ENCODE measurements at places on chromosomes 5 and 9.

- DNase-seq, result no peak
Observed at GRCh38 chr9:134967547-134967930, 49.8 kb upstream of the FCN1 start.

DNA sequence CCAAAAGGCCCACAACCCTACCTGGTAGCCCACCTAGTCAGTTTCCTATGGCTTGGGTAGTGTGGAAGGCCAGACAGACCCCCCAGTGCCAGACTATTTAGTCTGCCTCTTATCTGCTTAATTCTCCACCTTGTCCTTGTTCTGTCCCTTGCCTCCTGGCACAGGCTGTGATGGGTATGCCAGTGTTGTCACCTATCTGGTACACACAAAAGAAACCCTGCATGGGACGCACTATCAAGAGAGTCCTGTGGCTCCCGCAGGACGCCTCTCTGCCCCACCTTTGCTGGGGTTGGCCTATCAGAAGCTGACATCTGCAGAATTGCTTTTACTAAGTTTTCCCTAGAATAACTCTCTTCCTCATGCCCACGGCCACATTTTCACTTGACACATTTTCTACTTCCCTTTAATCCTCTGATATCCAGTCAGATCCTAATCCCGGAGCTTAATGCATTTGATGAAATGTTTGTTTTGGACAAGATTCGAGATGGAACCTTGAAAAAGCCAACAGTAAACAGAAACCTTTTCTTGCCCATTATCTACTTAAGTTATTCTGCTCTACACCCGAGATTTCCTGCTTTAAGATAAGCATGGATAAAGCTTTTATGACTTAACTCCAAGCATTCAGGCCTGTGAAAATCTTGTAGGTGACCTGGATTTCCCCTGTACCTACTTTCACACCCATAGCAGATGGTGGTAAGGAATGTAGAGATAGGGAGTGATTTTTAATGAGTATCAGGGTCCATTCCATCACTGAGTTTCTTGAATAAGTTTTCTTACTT lies 468.5 kb downstream of the ZNF608 start:
- no peak for DNase-seq

DNA sequence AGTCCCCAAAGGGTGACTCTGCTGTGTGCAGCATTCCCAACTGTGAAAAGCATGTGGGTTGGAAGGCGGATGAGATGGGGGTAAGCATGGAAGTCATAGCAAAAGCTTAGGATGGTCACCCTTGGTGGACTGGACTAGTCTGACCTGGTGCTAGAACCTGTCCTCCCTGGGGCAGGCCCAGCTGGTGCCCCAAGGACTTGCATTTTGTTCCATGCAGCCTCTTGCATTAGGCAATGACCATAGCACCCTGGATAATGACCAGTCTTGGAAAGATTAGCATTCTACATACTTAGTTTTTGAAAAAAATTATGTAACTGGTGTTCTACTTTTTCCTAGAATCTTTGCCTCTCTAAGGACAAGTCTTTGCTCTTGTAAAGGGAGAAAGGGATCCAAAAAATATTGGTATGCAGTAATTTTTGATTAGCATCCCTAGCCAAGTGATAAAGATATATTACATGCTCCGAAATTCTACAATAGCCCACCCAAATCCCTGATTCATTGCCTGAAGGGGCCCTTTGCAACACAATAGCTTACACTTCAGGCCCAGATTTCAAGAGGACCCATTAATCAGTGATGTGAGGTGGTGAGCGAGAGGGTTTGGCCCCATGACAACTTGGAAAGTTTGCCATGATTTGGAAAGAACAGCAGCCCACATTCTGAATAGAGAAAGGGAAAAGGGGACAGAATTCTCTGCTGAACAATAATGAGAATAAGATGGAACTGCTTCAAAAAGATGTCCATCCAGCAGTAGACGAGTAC lies 93.3 kb upstream of the CD180 start:
- DNase-seq, result no peak

DNA sequence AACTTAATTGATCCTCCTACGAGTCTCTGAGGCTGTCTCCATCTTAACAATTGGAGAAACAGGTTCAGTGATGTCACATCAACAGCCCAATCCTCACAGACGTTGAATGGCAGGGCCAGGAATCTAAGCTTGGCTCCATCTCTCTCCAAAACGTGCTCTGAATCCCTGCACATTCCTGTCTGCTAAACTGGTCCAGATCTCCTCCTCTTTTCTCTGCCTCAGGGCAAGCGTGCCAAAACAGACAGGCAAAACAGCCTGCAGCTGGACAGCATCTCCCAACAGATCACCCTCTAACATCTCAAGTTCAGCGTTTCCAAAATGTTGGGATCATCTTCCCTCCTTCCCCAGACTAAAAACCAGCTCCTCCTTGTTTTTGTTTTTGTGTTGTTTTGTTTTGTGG lies 6.6 kb downstream of the FBP1 start:
- DNase-seq, result no peak

GRCh38 chr9:84512493-84512892 lies 157.0 kb upstream of the NTRK2 start:
- no peak for DNase-seq

GRCh38 chr5:6632324-6632887 lies 438 bp downstream of the NSUN2 start:
- no peak for DNase-seq

DNA sequence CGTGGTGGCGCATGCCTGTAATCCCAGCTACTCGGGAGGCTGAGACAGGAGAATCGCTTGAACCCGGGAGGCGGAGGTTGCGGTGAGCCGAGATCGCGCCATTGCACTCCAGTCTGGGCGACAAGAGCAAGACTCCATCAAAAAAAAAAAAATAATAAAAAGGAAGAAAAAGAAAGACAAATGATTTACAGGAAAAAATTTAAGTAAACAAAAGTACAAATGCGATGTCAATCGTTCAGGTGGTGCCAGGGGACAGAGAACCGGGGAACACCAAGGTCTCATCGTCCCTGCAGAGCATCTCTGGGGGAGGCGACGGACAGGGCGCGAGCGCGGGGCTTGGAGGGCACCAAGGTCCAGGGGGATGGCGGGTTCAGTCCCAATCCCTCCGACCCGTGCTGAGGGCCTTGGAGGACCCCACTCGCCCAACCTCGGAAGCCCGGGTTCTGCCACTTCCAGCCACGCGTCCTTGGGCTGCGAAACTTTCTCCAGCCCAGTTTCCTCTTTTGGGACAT lies 607 bp upstream of the HNRNPAB start:
- no peak for DNase-seq

- no peak for DNase-seq
Observed at GRCh38 chr5:171595801-171596231, 176.4 kb downstream of the FGF18 start.

GRCh38 chr5:32027717-32028458 lies 146.2 kb downstream of the GOLPH3 start:
- no peak for DNase-seq

DNA sequence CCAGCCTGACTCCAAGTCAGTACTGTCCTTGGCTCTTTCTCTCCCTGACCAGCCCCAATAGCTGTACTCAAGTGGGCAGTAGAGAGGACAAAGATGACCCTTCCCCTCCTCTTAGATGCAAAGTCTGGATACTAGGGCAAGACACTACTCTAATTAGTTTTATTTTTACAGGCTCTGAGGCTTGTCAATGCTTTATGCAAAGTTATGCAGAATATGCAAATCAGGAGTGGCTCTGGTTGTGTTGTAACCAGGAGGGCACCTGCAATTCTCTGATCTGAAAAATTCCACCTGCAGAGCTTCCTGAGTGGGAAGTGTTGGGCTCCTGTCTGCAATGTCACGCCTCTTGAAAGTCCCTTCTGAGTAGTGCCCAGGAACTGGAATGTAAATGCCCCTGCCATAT lies 201.5 kb downstream of the RGS3 start:
- DNase-seq, result no peak

DNA sequence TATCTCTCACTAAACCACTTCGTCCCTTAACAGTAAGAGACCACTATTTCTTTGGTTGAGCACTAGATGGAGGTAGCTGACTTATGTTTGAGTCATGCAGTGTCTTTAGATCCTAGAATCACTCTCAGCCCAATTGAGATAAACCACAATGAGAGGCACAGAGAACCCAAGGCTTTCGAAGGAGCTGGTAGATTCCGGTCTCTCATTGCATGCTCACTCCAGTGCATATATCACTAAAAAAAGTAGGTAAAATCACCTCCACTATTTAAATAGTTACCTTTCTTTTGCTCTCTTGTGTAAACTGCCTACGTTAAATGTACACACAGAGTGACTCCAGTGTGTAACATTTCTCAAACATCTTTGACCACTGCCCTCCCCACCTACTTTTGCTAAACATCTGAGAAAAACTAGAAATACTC lies 27.6 kb downstream of the ACTL7A start:
- no peak for DNase-seq

GRCh38 chr5:138439477-138440158 lies 761 bp downstream of the REEP2 start:
- no peak for DNase-seq

DNA sequence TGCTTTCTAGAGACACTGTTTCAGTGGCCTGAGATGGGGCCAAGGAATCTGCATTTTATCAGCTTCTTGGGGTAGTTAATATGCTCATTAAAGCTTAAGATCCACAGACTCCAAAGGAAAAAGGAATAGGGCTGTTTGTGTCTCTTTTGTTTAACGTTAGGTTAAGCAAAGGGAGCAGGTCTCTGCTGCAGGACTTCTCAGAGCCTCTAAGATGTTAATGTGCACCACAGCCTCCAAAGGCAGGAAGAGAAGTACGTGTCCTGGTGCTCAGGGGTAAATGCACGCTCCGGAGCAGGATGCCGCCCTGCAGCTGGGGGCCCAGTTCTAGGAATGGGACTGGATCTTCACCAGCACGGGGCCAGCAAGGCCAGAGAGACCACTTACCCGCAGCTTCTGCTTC lies 19.6 kb downstream of the SPARC start:
- DNase-seq, result no peak

DNA sequence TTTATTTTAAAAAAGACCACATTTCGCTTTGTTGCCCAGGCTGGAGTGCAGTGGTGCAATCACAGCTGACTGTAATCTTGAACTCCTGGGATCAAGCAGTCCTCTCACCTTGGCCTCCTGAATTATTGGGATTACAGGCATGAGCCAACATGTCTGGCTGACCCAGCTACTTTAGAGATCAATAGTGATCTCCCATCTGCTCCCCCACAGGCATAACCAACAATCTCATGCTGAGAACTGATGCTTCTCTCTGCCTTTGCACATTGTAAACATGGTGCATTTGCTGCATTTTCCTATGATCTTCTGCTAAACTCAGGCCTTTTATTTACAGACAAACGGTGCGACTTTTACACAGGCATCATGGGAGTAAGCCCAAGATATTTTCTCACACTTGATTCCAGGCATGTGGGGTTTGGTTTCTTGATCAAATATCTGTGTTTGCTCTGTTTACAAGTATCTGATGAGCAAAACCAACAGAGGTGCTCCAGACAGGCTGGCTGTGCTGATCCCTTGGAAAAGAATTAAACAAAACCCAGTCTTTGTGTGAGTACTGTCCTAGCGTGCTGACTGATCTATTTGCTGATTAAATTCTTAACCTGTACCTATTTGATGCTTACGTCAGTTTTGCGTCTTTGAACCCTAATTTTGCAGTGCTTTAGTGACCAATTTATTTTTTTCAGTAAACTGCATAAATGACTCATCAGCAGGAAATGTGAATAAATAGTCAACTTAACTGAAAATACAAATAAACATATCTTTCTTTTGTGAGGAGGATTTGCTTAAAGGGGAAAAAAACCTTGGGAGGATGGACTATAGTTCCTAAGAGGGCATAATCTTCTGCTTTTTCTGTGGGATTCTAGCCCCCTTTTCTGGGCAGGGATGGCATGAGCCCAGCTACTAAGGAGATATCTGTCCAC lies 191.7 kb upstream of the NR3C1 start:
- DNase-seq, result no peak

DNA sequence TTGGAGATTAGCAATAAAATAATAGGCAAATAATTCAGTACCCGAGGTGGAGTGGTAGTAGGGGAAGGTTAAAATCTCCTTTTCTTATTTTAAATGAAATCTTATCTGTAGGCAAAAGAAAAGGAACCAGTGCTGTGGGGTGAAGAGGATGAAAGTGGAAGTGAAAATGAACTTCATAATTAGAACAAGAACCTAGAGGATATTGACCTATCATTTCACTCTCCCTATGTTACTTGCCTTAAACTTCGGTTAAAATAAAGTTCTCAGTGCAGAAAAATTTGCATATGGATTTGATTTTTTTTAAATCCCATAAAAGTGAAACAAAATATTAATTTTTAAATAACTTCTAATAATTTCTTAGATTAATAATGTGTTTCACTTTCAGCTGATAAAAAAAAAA lies 1094.9 kb upstream of the C9orf72 start:
- DNase-seq, result no peak

- DNase-seq, result no peak
Observed at GRCh38 chr5:168014433-168015123, 276.9 kb upstream of the WWC1 start.

DNA sequence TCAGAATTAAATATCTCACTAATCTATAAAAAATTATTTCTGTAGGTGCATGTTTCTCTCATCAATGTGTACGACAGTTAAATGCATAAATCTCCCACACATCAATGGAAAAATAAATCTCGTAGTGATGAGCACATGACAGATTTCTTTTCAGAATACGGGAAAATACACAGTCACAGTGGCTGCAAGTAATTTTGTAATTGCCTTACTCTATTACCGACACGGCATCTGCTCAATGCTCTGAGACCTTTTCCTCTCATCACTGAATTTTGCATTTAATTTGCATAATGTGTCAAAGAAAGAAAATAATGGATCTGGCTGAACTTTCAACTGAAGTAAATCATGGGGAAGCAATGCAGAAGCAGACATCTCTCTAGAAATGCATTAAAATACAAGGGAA lies 37.2 kb downstream of the PDE4D start:
- DNase-seq, result no peak

GRCh38 chr5:14523243-14524034 lies 58.2 kb upstream of the OTULINL start:
- DNase-seq, result no peak
